ENCODE measurements at places on chromosomes 1 and 21.

- peak; percentile 62 for DNase-seq
Observed at GRCh38 chr1:212229654-212230053, 55.6 kb upstream of the PPP2R5A start.

DNA sequence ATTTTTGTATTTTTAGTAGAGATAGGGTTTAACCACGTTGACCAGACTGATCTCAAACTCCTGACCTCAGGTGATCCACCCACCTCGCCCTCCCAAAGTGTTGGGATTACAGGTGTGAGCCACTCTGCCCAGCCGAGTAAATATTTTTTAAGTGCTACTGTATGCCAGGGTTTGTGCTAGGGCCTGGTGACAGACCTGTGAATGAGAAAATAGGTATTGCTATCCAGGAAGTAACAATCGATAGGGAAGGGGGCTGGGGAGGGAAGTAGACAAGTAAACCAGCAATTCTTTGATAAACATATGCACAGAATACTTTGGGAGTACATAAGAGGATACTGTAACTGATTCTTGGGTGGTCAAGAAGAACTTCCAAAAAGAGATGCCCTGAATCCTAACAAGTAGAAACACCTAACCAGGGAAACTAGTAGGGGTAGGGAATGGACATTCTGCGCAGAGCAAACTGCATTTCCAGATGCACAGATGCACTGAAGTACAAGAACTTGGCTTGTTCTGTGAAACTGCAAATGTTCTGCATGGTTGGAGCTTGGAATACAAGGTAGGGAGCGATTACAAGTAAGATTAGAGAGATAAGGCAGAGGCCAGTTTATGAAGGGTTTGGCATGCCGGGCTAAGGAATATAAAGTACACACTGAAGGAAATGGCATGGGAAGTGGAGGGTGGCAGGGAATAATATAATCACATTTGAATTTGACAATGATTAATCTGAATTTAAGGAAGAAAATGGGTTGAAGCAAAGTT is 19.0 kb upstream of the DOCK7 start:
- DNase-seq = no peak

- DNase-seq = no peak
Observed at GRCh38 chr1:115107516-115108260, 18.4 kb upstream of the TSPAN2 start.

DNA sequence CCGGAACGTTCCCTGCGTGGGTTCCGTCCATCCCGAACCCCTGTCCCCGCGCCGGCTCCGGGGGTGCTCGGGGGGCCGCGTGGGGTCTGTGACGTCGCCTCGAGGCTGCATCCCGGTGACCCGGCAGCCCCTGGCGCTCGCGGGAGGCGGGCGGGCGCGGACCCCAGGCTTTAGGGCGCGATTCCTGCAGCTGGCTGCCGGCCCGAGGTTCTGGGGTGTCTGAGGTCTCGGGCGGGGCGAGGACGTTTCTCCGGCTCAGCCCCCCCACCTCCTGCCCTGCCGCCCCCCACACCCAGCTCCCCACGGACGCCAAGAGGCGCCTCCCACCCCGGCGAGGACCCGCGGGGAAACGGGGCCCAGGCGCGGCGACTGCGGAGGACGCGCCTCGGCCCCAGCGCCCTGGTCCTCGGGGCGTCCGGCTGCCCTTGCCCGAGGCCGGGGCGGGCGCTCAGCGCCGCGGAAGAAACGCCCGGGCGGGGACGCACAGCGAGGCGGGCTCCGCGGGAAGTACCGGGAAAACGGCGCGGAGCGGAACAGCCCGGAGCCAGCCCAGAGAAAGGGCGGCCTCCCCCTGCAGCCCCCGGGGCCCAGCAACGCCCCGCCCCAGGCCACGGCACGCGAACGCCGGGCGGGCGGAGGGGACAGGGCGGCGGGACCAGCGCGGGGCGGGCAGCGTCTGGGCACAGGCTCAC is 1.3 kb upstream of the PCBP3 start:
- no peak for DNase-seq

- DNase-seq = no peak
Observed at GRCh38 chr21:39911286-39912199, 44.3 kb downstream of the PCP4 start.

GRCh38 chr1:19445417-19446342 is 39.7 kb downstream of the CAPZB start:
- no peak for DNase-seq
